ENCODE measurements at places on chromosomes 2 and 18.
A peak's percentile ranks its signal among the peaks of the same experiment; 100 is the strongest.

DNA sequence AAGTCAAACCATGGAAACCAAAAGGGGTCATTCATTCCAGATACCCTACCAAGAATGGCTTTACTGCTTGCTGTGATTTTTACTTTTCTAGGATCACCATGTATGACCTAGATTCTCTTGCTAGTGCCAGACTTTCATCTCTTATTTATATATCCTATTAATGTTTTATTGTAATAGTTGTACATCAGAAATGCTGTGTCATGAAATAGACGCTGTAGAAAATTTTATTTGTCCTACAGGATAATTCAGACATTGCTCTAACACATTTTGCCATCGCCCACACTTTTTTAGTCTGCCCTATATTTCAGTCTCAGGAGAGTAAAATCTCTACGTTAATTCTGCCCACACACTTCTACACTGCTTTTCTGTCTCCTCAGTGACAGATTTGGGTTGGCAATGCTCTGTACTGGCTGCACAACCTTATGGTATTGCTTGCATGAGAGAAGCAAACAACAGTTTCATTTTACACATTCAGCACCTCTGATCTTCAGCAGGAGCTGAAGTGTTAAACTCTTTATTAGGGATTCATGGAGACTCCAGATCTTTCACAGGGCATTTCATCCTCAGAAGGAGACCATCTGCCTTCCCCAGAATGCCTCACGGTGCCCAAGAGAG, 871.8 kb upstream of the CHAC2 start:
- DNase-seq = no peak

DNA sequence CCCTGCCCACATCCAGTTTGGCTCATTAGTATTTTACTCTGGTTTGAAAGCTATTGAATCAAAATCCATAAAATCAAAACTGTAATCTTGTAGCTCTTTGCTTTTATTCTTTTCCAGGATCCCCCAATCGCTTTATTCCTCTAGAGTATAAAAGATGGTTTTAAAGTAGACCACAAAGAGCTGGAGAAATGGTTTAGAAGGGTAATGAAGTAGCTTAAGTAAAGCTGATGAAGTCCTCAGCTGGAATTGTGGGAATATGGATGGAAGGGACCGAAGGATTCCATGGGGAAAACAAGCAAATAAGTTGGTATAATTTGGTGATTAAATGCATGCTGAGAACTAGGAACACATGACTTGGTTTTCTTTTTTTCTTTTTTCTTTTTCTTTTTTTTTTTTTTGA, 12.3 kb downstream of the ARHGAP28 start:
- peak; percentile 25 for DNase-seq

DNA sequence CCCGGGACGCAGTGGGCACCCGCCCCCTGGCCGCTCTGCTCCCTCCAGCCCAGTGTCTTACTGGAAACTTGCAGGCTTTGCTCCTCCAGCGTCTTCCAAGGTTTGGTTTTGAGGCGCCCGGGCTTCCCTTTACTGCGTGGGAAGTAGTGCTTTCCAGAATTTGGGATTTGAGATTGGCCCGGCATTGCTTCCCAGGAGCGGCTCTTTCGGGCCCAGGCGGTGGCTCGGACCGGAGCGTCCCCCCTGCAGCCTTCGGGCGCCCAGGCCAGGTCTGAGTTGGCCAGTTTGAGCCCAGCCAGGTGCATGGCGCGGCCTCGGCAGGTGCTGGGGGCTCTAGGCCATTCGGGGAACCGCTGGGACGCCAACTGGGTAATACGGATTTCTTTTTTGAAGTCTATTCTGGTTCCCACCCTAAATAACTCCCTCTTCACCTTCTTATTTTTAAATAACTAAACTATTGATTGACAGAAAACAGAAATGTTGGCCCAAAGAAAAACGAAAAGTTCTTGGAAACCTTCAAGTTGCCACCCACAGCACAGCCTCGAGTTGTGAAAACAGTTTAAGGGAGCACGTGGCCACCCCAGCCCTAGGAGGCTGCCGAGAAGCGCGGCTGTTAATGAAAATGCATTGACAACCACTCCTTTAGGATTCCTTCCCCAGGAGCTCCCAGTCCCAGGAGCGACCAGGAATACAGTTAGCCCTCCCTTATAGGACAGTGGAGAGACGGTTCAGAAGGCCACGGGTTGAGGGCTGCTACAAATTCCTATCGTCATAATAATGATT, 766 bp downstream of the SNTG2 start:
- DNase-seq = no peak

GRCh38 chr2:189249171-189249570, 69.6 kb upstream of the COL5A2 start:
- DNase-seq = peak; percentile 86

Data from fibroblast of skin of back (primary cell).